Astrocyte (in vitro differentiated cells and primary cell): ENCODE measurements at places on chromosomes 3 and 15. TPM values are rescaled to one million over a fixed set of nuclear protein-coding genes. Genes with fewer than 3 reads are reported as not detected.

GRCh38 chr3:164174059-164174458 lies 904.2 kb downstream of the SI start:
- no peaks in the 10 kb centered on the region for H3K36me3 ChIP-seq
- H3K27me3 ChIP-seq: no peaks in the 10 kb centered on the region

- no peak overlapping the region for H3K4me3 ChIP-seq
- no peaks in the 10 kb centered on the region for H3K36me3 ChIP-seq
- peaks cover 6% of the 10 kb centered on the region for H3K4me1 ChIP-seq
- H3K27ac ChIP-seq: no peak overlapping the region
- no peaks in the 10 kb centered on the region for H3K27me3 ChIP-seq
- no peak for DNase-seq
Observed at GRCh38 chr3:4734454-4734853, 241.3 kb downstream of the ITPR1 start.

Gene AMT
- 4.0 and 5.2 TPM in 2 replicates for total RNA-seq

Gene MYZAP
- total RNA-seq: 0.41 TPM in 1 of 2 replicates, not detected in the other

Gene CRTAP
- total RNA-seq: 144 and 145 TPM in 2 replicates
